ENCODE measurements at places on chromosomes 1 and 21. TPM values are rescaled to one million over a fixed set of nuclear protein-coding genes. Genes with fewer than 3 reads are reported as not detected.

Gene OR6K3
- total RNA-seq, result not detected

DNA sequence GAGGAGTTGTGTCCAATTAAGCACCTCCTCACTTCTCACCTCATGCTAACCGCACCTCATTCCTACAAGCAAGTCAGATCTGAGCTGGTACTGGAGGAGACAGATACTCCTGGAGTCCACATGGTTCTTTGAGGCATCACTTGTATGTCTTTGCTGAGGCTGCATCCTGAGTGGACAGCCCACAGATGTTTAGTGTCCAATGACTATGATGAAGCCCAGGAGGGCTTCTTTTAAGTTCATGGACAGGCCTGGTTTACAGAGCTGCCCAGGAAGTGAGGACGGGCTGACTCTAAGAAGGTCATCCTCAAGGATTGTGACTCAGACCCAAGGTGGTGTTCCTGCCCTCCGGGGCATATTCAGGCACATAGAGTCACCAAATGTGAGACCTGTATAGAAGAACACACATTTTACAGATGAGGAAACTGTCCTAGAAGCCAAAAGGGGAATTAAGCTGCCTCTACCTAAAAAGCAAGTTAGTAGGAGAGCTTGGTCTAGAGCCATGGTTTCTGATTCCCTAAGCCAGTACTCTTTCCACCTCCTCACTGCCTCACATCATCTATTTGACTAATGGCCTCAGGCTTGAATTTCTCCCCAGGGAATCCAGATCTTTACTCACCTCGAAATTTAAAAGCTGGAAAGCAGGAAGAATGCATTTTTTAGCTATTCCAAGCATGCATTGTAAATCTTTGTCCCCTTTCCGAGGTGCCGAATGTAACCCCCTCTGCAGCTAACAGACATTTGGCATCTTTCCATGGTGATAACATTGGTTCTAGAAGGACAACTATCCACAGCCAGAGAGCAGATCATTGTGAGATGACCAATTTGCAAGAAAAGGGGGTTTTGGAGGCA is 228.1 kb downstream of the OMA1 start:
- no peak for DNase-seq

- DNase-seq, result no peak
These were observed 246.4 kb upstream of the MAP1LC3C start for GRCh38 chr1:242245255-242245654.

- DNase-seq, result peak; percentile 93
These were observed 675 bp downstream of the IFNAR1 start for GRCh38 chr21:33325222-33326067.

DNA sequence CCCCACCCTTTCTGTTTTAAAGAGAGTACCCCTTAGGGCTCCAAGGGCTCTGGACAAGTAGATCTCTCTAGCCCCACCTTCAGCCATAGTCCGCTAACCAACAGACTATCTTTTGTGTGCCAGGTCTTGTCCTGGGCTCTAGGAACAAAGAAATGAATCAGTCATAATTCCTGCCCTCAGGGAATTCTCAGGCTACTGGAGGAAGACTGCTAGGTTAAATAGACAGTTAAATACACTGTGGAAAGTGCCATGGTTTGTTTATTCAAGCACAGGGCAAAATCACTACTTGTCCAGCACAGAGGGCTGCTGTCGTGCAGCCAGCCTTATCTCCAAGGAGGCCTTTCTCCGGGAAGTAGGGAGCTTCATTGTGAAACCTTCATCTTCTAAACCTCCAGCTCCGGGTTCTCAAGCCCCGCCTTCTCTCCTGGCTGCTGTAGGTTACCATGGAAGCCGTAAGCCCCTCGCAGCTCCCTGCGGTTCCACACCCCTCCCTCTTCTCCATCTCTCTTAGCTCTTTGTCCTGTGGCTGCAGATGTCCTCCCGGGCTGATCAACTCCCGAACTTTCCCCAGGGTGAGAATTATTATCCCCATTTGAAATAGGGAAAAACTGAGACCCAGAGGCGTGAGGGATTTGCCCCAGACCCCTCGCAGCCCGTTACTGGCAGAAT is 29.8 kb downstream of the SHISAL2A start:
- DNase-seq, result no peak

DNA sequence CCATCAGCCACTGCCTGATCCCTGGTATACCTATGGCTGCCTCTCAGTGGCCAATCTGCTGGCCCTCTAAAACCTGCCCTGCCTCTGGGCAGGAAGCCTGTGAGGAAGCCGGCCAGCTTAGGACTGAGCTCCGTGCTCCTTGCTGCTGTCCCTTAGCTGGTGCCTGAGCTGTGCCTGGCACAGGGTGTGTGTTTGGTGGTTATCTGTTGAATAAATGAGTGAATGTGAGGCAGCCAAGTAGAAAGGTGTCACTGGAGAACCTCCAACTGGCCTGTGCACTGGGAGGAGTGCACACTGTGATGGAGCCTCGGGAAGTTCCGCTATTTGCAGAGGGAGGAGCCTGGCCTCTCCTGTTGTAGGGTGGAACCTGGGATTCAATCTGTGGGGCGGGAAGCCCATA is 63.4 kb upstream of the STUM start:
- DNase-seq, result no peak
